ENCODE measurements at places on chromosomes 4 and X.

DNA sequence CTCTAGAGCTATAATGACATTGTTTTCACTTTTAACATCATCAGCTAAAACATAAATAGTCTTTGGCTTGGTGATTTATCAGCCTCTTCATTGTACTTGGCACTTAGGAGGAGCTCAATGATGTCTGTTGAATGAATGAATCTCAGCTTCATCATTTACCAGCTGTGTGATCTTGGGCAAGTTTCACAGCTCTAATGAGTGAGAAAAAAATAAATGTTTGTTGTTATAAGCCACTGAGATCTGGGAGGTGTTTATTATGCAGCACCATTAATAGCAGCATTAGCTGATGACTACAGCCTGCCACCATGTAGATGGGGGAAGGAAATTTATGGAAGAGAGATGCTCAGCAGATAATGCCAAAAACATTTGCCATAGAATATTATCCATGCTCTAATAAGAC lies 63.6 kb upstream of the C1QTNF7 start:
- no peak for DNase-seq

- DNase-seq = no peak
Observed at GRCh38 chr4:16205298-16206164, 20.7 kb downstream of the TAPT1 start.

- no peak for DNase-seq
Observed at GRCh38 chr4:88804234-88804633, 106.6 kb upstream of the NAP1L5 start.

GRCh38 chr4:37561196-37561802 lies 124.9 kb downstream of the RELL1 start:
- DNase-seq = no peak

GRCh38 chr4:38243388-38244053 lies 283.3 kb downstream of the PTTG2 start:
- no peak for DNase-seq

- DNase-seq = no peak
Observed at GRCh38 chr4:95949136-95949765, 109.4 kb downstream of the PDHA2 start.

- no peak for DNase-seq
Observed at GRCh38 chr4:8688041-8688907, 95.7 kb downstream of the CPZ start.

DNA sequence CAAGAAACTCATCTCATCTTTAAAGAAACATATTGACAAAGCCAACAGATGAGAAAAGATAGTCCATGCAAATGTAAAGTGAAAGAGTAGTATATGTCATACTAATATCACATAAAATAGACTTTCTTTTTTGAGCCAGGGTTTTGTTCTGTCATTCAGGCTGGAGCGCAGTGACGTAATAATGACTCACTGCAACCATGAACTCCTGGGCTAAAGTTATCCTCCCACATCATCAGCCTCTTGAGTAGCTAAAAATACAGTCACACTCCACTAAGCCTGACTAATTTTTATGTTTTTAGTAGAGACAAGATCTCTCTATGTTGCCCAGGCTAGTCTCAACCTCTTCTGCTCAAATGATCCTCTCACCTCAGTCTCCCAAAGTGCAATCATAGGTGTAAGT lies 51.8 kb upstream of the TRAM1L1 start:
- peak; percentile 25 for DNase-seq

- DNase-seq = no peak
Observed at GRCh38 chr4:10648479-10648878, 36.1 kb downstream of the CLNK start.

GRCh38 chr4:52889778-52890520 lies 27.8 kb downstream of the RASL11B start:
- no peak for DNase-seq

GRCh38 chrX:55326985-55327384 lies 62.3 kb upstream of the PAGE3 start:
- DNase-seq = no peak

DNA sequence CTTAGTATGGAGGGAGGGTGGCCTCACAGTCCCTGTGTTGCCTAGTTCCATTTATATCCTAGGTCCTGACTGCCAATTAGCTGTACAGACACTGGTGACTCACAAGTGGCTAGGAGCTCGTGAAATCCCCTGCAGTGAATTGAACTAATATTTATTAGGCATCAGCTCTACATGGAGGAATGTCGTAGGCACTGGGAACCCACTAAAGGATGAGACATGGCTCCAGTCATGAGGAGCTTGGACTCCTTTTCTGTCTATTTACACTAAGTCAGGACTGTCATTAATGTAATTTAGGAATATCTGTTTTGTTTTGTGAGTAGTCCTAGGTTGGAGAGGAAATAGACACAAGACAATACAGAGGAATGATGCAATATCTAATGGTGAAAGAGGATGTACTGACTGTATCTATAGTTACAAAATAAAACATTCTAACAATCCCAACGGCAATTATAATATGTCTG lies 67.7 kb downstream of the MID1IP1 start:
- DNase-seq = no peak

GRCh38 chrX:56726605-56727004 lies 2.4 kb upstream of the NBDY start:
- no peak for DNase-seq

DNA sequence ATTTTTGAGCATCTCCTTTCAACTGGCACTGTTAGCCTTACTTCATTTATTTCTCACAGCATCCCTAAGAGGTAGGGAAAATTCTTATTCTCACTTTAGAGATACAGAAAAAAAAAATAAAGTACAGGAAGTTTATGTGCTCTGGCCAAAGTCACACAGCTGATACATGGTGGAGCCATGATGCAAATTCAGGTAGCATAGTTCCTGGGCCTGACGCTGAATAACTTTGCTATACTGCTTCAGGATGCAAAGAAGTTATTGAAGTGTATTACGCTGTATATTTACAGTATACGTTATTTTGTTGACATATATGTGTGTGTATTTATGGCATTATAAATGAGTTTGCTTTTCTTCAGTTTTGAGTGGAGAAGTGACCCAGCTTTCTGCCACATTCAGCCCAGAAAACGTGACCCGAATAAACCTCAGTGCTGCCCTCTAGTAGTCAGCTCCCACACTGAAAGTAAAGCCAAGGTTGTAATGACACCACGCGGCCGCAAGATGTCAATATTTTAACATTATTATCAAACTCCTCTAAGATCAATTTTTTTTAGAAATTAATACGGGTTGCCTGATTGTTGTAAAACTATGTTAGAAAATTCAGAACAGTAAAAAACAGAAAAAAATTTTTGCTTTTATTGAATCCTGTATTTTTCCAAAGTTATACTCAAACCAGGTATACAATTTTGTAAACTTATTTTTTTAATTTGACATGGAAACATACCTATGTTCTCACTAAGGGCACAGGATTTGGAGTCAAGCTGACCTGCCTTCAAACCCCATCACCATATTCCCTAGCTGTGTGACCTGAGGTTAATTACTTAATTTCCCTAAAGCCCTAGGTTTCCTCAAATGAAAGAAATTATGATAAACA lies 3.8 kb upstream of the GUCY2F start:
- peak; percentile 13 for DNase-seq

DNA sequence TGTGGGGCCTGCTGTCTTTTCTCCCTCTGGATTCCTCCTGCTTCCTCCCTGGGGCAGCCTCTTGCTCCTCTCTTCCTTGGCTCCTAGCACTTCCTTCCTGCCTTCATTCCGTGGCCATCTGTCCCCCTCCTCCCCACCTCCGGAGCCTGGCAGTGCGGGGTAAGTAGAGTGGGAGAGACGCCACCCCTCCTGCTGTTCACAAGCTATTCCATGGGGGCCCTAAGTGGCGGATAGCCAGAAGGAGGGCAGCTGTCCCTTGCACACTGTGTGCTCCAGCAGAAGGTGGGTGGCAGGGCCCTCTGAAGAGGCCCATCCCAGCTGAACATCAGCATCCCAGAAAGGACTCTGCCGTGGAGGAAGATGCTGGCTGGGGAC lies 27.4 kb downstream of the CCNQ start:
- DNase-seq = no peak

DNA sequence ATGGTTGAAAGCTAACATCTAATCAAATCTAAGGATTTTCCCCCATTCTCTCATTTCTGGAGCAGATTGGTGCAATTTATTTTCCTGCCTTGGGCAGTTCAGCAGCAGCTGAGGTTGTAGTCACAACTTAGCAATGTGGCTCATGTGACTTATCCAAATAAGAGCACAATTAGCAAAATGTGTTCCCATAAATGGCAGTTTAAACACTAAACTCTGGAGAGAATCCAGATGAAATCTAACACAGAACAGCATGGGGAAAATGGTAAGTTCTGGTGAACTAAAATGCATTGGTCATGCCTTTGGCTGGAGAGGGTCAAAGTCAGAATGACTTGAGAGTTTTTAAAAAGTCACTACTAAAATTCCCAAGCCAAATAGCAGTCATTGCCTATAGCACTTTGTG lies 422.6 kb upstream of the DIPK2B start:
- DNase-seq = no peak

DNA sequence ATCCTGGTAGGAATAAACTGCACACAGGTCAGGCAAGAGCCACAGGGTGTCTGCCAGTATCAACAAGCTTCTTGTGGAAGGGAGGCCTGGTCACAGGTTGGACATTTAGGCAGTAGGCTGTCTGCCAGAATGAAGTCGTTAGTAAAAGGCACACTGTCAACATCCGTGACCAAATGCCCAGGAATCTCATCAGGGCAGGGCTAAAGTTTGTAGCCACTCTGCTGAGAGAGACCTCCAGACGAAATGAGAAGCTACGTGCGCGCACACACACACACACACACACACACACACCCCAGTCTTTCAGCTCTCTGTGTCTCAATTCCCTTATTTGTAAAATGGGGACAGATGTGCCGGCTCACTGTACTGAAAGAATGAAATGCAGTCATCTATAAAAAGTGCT lies 408.7 kb upstream of the ZFP42 start:
- DNase-seq = no peak

- no peak for DNase-seq
Observed at GRCh38 chr4:772118-772517, 53.8 kb downstream of the CPLX1 start.
